ENCODE measurements at places on chromosomes 3 and 15.

DNA sequence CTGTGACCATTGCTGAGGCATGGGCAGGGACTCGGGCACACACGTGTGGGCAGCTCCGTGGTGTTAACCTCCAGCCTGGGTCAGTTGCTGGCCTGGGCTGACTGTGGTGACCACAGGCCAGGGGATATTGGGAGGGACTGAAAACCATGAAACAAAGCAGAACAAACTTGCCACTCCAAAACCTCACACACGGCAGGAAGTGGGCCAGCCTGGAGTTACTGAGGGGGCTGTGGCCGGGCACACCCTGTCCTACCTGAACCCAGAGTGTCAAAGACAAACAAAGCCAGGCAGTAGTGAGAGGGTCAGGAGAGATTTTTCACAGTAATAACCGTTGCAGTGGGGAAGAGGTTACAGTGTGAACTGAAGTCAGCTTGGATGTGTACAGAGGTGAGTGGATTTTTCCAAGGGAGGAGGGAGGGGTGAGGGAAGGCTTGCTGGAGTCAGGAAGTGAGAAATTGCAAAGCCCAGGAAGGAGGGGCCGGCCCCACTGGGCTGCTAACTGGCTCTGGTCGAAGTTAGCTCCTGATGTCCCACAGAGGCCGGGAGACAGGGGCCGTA is 40.0 kb upstream of the ATP10A start:
- peaks cover 10% of the 10 kb centered on the region for H3K4me1 ChIP-seq
- no peaks in the 10 kb centered on the region for H3K36me3 ChIP-seq
- H3K27ac ChIP-seq, result peak overlapping the region; percentile 51
- no peak overlapping the region for H3K4me3 ChIP-seq
- no peaks in the 10 kb centered on the region for H3K27me3 ChIP-seq
- no peak for DNase-seq

GRCh38 chr3:178512647-178513046 is 23.6 kb upstream of the KCNMB2 start:
- no peaks in the 10 kb centered on the region for H3K27me3 ChIP-seq
- no peak overlapping the region for H3K27ac ChIP-seq
- no peaks in the 10 kb centered on the region for H3K36me3 ChIP-seq
- H3K4me1 ChIP-seq, result no peaks in the 10 kb centered on the region

GRCh38 chr3:50369012-50369670 is 9.8 kb upstream of the TMEM115 start:
- no peak overlapping the region for H3K27ac ChIP-seq
- H3K4me3 ChIP-seq, result no peak overlapping the region
- peaks cover 11% of the 10 kb centered on the region for H3K4me1 ChIP-seq

GRCh38 chr3:148694116-148694515 is 3.6 kb upstream of the AGTR1 start:
- no peak overlapping the region for H3K27ac ChIP-seq
- no peaks in the 10 kb centered on the region for H3K4me1 ChIP-seq
- no peak for DNase-seq
- no peak overlapping the region for H3K4me3 ChIP-seq
- peaks cover 13% of the 10 kb centered on the region for H3K27me3 ChIP-seq
- no peaks in the 10 kb centered on the region for H3K36me3 ChIP-seq

DNA sequence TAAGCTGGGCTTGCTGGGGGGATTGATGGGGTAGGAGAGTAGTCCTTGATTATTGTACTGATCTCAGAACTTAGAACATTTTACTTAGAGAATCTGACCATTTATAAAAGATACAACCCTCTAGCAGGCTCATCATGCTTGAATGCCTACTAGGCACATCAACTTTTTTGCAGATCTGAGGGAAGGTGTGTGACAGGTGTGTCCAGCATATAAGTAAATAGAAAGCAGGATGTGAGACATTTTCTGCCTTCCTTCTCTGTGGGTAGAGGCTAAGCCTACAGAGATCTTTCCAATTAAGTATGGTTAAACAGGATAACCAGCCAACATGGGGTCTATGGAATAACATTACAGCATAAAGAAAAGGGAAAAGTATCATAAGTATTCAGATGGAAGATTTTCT is 159.1 kb downstream of the AKAP13 start:
- H3K4me1 ChIP-seq, result peaks cover 58% of the 10 kb centered on the region
- DNase-seq, result no peak
- no peaks in the 10 kb centered on the region for H3K27me3 ChIP-seq
- no peak overlapping the region for H3K4me3 ChIP-seq

- H3K27ac ChIP-seq, result peak overlapping the region; percentile 80
- H3K36me3 ChIP-seq, result peaks cover 8% of the 10 kb centered on the region
- no peaks in the 10 kb centered on the region for H3K27me3 ChIP-seq
- no peak overlapping the region for H3K4me3 ChIP-seq
- peaks cover 65% of the 10 kb centered on the region for H3K4me1 ChIP-seq
Observed at GRCh38 chr3:106332884-106333283, 464.1 kb upstream of the CBLB start.

- H3K4me3 ChIP-seq, result no peak overlapping the region
- no peak for DNase-seq
- no peaks in the 10 kb centered on the region for H3K36me3 ChIP-seq
- H3K27me3 ChIP-seq, result no peaks in the 10 kb centered on the region
Observed at GRCh38 chr3:96756516-96756915, 57.9 kb upstream of the EPHA6 start.

DNA sequence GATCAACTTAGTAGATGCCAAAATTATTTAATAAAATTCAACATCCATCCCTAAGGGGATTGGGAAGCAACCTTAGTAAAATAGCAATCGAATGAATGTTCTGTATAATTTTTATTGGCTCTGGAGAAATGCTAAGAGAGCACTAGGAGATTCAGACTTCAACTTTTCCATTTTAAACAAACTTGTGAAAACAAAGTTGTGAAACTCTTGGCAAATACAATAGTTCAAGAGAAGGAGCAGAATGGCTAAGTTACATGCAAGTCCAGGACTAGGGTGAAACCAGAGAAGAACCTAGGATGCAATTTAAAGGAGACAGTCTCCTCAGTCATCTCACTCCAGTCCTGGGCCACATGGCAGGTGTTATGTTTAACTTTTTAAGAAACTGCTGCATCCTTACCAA is 16.7 kb upstream of the ZNF280D start:
- H3K36me3 ChIP-seq, result no peaks in the 10 kb centered on the region
- H3K4me1 ChIP-seq, result no peaks in the 10 kb centered on the region
- peaks cover 3% of the 10 kb centered on the region for H3K27me3 ChIP-seq
- no peak overlapping the region for H3K27ac ChIP-seq

DNA sequence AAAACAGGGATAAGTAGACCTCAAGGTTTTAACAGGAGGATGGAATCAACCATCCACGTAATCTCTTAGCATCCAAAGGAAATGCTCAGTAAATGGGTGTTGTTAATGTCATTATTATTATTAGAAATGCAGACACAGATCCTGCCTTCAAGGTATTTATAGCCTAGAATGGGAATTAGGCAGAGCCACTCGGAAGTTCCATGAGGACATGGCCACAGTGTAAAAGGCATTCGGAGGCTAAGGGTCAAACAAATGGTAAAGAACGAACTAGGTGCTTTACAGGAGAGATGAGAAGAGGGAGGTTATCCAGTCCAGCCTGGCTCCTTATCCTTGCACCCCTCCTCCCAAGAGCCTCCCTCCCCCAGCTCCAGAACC is 65.0 kb downstream of the SRGAP3 start:
- H3K36me3 ChIP-seq, result no peaks in the 10 kb centered on the region
- peaks cover 13% of the 10 kb centered on the region for H3K27me3 ChIP-seq
- no peak overlapping the region for H3K4me3 ChIP-seq
- DNase-seq, result no peak

DNA sequence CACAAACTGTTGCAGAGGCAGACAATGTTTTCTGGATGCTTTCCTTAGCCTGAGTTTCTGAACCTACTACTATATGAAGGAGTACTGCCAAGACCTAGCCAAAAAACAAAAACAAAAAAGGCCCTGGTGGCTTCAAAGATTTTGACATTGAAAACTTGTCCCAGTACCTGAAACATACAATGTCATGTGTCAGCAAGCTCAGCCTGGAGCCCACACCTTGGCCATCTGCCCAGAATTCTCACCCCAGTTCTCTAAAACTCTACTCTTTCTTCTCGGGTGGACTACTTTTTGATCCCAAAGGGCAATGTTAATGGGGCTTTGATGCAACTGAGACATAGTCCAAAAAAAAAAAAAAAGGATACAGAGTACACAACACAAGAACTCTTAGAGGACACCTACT is 81.4 kb downstream of the FAM174B start:
- H3K36me3 ChIP-seq, result no peaks in the 10 kb centered on the region
- H3K4me3 ChIP-seq, result no peak overlapping the region

GRCh38 chr3:72558001-72558400 is 290.2 kb downstream of the SHQ1 start:
- no peak overlapping the region for H3K27ac ChIP-seq
- no peaks in the 10 kb centered on the region for H3K4me1 ChIP-seq
- H3K4me3 ChIP-seq, result no peak overlapping the region

- H3K27ac ChIP-seq, result no peak overlapping the region
- H3K27me3 ChIP-seq, result no peaks in the 10 kb centered on the region
- DNase-seq, result no peak
- no peaks in the 10 kb centered on the region for H3K36me3 ChIP-seq
- no peak overlapping the region for H3K4me3 ChIP-seq
Observed at GRCh38 chr3:126944089-126944965, 38.6 kb upstream of the PLXNA1 start.
